ENCODE measurements at places on chromosomes 13 and 19.

DNA sequence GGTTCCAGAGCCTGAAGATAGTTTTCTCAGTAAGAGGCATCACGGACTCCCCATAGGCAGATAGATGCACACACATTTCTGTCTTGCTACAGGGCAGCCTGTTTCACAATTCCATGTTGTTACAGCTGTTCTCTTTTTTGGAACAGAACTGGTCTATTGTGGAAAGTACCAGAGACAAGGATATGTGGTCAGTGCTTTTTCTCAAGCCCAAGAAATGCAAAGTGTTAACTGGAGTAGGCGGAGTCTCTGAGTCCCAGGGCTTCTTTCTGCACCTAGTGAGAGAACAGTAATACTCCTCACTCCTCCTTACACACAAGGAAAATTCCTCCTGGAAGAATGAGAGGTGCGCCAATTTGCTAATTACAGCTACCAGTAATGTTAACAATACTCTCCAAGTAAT is 141.6 kb upstream of the ARGLU1 start:
- no peak for DNase-seq

GRCh38 chr19:16915135-16915534 is 26.3 kb downstream of the F2RL3 start:
- no peak for DNase-seq

DNA sequence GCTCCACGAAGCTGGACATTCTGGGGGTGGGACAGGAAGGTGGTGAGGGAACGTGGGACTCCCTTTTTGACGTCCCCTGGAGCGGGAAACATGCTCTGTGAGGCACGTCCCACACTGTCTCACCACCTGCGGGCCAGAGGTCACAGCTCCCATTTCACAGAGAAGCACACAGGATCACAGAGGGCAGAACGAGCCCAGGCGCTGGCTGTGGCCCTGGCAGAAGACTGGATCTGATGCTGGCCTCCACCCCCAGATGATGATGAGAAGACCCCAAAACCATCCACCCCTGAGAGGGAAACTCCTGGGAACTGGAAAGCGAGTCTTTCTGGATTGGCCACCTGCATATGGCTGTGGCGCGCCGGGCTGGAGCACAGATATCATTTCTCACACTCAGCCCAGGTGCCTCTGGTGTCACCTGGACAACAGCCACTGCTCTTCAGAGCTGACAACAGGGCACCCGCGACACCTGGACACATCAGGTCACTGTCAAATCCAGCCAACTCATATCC is 216.2 kb downstream of the TUBA3C start:
- DNase-seq: no peak

GRCh38 chr13:100394005-100394695 is 194.4 kb downstream of the GGACT start:
- no peak for DNase-seq

DNA sequence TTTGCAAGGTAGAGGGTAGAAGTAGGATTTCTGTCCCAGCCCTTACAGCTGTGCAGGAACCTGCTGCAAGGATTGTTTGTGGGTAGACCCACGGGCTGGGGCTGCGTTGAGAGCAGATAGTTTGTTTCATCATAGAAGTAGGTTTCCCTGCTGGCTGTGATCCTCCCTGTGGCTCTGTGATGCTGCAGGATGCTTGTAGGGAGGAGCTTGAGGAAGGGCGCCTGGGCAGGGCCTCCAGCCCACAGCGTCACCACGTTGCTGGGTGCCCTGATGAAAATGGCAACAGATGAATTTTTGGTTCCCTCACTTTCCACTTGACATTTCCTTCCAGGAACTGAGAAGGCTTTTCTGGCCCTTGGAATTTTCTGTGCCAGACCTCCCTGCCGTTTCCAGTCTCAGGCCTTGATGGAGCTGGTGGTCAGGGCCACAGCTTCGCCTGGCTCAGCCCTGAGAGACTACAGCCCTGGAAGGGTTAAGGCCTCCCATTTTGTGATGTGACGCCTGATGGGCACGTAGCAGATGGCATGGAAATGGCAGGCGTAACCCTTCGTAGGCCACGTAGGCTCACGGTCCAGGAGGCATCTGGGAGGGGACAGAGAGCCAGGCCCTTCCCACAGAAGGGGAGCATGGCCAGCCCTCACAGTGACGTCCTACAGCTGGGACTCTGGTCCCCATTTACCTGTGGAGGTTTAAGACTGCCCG is 42.2 kb downstream of the GATAD2A start:
- DNase-seq: no peak

Measured in NCI-H1694 (cell line).